ENCODE measurements at places on chromosomes 3 and 15. TPM values are rescaled to one million over a fixed set of nuclear protein-coding genes. Genes with fewer than 3 reads are reported as not detected.

The GABRA5 gene
- total RNA-seq: 0.30 TPM

The SEMA3B gene
- total RNA-seq: 14.3 TPM

The SCN5A gene
- 0.34 TPM for total RNA-seq

The ARHGEF26 gene
- total RNA-seq: 3.4 TPM

The GP9 gene
- not detected for total RNA-seq

The ZNF620 gene
- 0.67 TPM for total RNA-seq

The IQCH gene
- total RNA-seq: 1.9 TPM

The STRA6 gene
- total RNA-seq: 0.17 TPM

The DAZL gene
- total RNA-seq: not detected

The SERPINI2 gene
- not detected for total RNA-seq

The SNX33 gene
- total RNA-seq: 13.7 TPM

The PLCH1 gene
- total RNA-seq: 0.30 TPM

The PRSS50 gene
- total RNA-seq: not detected

The RETNLB gene
- total RNA-seq: not detected

The SATB1 gene
- 2.5 TPM for total RNA-seq

The PPARG gene
- 41.9 TPM for total RNA-seq

The ANKUB1 gene
- total RNA-seq: not detected

The USP19 gene
- total RNA-seq: 41.2 TPM

The RPL39L gene
- total RNA-seq: 63.9 TPM

The BOC gene
- 1.0 TPM for total RNA-seq

The CORO2B gene
- 14.0 TPM for total RNA-seq
